HL-60 (cell line): ENCODE measurements at places on chromosomes 11 and 22.
A peak's percentile ranks its signal among the peaks of the same experiment; 100 is the strongest.

- DNase-seq, result no peak
Observed at GRCh38 chr11:75673977-75674582, 5.2 kb upstream of the MAP6 start.

- DNase-seq, result no peak
Observed at GRCh38 chr11:128405714-128406662, 181.4 kb downstream of the ETS1 start.

DNA sequence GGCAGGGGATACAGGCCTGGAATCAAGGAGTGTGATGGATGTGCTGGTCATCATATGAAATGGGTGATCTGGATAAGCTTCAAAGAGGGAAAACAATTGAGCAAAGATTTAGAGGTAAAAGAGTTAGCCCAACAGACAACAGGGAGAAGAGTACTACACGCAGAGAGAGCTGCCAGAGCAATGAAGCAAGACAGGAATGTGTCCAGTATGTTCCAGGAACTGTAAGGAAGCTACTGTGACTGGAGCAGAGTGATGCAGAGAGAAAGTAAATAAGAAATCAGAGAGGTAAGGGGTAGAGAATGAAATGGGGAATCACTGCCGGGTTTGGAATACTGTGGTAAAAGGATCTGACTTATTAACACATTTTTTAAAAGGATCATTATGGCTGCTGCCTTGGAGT is 255.1 kb downstream of the DCDC1 start:
- no peak for DNase-seq

- no peak for DNase-seq
Observed at GRCh38 chr11:102177126-102177525, 66.9 kb downstream of the YAP1 start.

GRCh38 chr11:33674035-33674814 is 26.4 kb downstream of the C11orf91 start:
- DNase-seq, result no peak

DNA sequence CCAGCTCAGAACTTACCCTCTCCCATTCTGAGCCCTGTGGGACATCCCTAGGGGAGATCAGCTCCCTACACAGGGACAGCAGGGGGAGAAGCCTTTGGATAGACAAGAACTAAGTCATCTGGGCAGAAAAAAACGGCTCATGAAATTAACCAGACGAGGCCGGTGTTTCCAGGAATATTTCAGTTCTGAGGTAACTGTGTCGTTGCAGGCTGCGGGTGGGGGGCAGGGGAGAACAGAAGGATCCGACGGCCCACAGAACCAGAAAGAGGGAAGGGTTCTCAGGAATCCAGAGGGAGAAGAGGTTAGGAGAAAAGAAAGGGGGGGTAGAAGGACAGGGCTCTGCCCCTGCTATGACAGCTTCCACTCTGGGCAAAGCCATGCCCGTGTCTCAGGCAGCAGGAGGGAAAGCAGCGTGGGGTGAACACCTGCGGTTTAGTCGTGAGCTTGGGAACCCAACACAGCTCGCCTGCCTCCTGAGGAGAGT is 3.6 kb downstream of the CLCF1 start:
- no peak for DNase-seq

DNA sequence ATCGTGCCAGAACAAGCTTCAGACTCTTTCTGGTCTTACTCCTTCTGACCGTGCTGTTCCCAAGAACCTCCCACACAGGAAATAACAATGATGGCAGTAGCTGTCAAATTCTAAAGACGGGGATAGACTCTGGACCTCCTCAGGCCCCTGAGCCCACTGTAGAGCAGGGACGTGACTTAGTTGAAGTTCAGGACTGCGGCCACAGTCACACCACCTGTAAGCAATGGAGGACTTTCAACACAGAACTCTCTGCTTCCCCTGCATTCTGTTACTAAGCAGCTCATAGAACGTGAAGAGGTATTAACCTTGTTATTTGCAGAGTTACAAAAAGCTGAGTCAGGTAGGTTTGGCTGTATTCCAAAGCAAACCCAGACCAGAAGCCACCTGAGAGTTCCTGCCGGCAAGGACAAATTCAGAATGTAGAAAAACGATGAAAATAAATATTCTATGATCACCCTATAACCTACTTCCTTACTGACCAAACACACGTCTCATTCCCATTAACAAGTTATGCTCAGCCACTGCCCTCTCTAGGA is 12.7 kb downstream of the TMEM45B start:
- no peak for DNase-seq

GRCh38 chr11:22163394-22163797 is 29.5 kb upstream of the ANO5 start:
- peak; percentile 99 for DNase-seq

- no peak for DNase-seq
Observed at GRCh38 chr11:116073854-116074837, 569.9 kb upstream of the CADM1 start.

DNA sequence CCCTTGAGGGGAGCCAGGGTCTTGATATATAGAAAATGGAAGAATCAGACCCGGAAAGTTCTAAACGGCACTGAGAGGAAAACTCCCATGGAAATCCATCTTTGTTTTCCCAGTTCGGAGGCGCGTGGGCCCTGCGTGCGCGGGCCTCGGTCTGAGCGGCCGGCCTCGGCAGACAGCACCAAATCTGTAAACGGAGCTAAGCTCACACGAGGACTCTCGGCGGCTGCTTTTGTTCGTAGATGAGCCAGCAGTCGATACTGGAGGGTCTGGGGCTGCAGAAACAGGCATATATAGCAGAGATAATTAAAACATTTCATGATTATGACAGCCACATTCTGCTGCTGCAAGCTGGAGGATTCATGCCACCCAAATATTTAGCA is 68.5 kb upstream of the PPARA start:
- DNase-seq, result no peak
